ENCODE measurements at places on chromosomes 5 and 9. TPM values are rescaled to one million over a fixed set of nuclear protein-coding genes. Genes with fewer than 3 reads are reported as not detected.

Gene C9orf153
- 0.45 TPM for polyA plus RNA-seq

Gene RAB3C
- not detected for polyA plus RNA-seq

Gene NPR3
- not detected for polyA plus RNA-seq

Gene LYRM7
- polyA plus RNA-seq, result 9.8 TPM

Gene CDH18
- not detected for polyA plus RNA-seq

Gene LCN15
- not detected for polyA plus RNA-seq

Gene ECSCR
- 0.36 TPM for polyA plus RNA-seq

Gene SLC36A3
- not detected for polyA plus RNA-seq

Gene PCDHA9
- polyA plus RNA-seq, result not detected

Gene GFPT2
- polyA plus RNA-seq, result not detected

Gene IL9
- not detected for polyA plus RNA-seq

Gene SHOC1
- not detected for polyA plus RNA-seq

DNA sequence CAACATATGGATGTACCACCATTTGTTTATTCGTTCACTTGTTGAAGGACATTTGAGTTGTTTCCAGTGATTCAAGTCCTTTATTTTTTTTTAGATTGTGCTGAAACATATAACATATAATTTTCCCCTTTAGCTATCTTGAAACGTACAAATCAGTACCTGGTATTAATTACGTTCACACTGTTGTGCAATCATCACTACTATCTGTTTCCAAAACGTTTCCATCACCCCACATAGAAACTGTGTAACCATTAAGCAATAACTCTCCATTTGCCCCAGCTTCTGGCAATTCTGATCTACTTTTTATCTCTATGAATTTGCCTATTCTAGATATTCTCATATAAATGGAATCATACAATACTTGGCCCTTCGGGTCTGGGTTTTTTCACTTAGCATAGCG lies 116.0 kb downstream of the FGF1 start:
- DNase-seq, result no peak

- DNase-seq, result no peak
Observed at GRCh38 chr9:79240774-79241173, 331.0 kb upstream of the TLE4 start.

DNA sequence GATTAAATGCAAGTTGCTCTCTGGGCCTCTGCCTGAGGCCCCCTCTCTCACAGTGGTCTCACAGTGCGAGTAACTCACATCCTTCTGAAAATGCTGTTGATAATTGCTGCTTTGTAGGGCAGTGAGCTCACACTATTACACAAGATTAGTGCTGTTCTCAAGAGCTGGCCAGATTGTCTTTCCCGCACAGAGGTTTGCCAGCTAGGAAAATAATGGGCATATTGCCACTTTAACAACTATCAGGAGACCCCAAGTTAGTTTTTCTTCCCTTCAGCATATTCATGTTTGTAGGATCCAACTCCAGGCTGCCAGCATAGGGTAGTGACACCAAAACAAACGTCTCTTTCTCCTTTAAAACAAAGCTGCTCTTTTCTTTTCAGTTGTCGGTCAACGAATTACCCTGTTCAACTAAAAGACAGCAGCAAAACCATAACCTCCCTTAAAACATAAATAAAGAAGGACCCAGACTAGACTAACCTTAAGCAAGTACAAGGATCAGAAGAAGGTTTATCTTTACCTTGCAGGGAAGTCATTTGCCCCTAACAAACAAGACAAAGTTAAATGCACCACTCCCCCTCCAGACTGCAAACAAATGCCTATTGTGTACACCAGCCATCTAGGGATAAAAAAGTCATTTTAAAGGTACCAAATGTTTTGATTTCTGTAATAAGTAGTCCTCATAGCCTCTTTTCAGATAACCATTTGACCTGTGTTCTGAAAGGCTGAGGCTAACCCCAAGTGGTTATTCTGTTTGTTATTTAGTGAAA lies 91.4 kb downstream of the VCAN start:
- no peak for DNase-seq

DNA sequence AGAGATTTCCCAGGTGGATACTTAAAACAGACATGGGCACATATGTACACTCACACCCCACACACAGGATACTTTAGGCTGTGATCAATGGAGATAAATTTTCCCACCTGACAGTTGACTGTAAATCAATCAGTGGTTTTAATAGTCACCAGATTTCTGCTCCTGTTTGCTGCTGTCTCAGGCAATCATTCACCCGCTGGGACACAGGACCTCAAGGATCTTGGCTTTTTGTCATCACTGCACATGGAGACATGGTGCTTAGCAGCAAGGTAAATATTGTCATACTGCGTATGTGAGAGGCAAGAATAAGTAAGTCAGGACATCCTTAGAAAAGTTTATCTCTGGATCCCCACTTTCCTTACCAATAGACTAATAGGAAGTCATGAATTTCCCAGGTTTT lies 60.8 kb upstream of the KLF9 start:
- no peak for DNase-seq

GRCh38 chr5:138444774-138445546 lies 6.1 kb downstream of the REEP2 start:
- no peak for DNase-seq

DNA sequence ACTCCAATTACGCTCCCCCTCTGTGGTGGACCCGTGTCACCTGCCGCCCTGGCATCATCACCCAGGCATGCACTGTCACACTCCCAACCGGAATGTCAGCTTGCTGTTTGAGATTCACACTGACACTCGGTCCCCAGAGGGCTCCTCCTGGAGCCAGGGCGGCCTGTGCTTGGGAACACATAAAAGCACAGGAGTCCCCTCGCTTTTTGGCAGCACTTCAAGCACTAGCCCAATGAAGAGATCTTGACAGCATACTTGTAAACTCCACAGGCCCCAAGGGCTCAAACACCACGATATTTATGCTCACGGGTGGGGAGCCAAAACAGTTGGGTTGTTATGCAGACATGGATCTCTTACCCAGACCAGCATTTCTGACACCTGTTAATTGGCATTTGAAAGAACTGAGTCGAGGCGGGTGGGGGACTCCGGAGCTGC lies 90.8 kb upstream of the EGFLAM start:
- DNase-seq, result no peak

DNA sequence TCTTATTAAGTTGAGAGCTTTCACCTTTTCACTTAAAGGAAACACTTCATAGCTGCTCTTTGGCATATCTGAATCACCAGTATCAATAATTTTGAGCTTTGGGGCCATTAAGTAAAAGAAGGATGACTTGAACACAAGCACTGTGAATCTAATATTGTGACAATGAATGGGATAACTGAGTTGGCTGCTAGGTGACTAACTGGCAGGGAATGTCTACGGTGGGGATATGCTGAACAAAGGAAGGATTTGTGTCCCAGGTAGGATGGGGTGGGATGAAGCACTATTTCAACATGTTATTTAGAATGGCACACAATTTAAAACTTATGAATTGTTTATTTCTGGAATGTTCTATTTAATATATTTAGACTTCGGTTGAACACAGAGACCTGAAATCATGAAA lies 123.6 kb downstream of the TEX10 start:
- DNase-seq, result no peak

DNA sequence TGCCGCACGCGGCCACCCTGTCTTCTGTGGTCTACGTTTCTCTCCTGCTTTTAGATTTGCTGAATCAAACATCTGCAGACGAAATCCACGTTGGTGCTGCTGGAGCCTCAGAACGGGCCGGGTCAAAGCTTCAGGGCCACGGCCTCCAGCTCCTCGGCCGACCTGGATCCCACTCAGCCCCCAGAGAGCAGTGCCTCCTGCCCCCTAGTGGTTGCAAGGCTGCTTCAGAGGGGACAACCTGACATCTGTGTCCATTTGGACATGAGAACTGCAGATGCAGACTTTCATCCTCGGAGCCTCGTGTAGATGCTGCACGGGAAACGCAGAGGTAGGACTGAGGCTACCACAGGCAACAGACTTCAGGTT lies 23.0 kb upstream of the SLC6A3 start:
- DNase-seq, result no peak

- no peak for DNase-seq
Observed at GRCh38 chr5:78064941-78065472, 229.5 kb downstream of the AP3B1 start.

DNA sequence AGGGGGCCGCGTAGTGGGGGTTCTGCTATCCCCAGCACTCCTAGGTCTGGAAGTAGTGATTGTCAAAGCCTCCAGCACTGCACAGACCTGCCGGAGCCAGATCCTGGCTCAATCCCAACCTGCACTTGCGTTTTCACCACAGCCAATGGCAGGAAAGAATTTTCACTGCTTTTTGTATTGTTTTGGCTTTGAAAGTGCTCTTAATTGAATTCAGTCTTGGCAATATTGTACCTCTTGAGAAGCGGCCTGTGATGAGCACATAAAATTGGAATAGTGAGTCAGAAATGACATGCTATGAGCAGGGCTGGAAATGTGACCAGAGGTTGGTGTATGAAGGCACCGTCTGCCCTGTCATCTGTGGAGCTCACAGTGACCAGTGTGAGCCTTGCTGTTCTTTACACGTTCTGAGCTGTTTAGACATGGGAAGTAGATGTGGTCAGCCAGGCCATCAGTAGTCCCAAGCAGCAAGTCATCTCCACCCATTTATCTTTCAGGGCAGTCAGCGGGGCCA lies 41.5 kb downstream of the SECISBP2 start:
- no peak for DNase-seq

DNA sequence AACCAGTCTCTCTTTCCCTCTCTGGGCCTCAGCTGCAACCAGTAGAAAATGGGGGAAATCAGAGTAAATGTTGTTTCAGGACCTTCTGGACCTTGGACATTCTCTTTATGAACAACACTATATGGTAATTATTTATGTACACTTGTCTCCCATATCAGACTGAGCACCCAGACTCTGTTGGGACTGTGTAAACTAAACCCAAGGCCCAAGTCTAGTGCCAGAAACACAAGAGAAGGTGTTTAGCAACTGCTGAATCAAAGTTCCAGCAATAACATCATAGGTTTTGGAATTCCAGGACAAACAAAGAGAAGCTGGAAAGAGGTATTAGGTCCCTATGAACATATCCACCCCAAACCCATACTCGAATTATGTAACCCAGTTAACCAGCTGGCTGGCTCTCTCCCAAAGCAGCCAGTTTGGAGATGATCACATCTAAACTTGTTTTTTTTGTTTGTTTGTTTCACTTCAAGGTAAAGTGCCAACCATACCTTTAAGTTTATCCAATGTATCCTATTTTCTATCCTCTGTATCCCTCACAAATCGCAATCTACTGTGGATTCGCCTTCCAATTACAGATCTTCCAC lies 1.9 kb upstream of the RNF38 start:
- no peak for DNase-seq

DNA sequence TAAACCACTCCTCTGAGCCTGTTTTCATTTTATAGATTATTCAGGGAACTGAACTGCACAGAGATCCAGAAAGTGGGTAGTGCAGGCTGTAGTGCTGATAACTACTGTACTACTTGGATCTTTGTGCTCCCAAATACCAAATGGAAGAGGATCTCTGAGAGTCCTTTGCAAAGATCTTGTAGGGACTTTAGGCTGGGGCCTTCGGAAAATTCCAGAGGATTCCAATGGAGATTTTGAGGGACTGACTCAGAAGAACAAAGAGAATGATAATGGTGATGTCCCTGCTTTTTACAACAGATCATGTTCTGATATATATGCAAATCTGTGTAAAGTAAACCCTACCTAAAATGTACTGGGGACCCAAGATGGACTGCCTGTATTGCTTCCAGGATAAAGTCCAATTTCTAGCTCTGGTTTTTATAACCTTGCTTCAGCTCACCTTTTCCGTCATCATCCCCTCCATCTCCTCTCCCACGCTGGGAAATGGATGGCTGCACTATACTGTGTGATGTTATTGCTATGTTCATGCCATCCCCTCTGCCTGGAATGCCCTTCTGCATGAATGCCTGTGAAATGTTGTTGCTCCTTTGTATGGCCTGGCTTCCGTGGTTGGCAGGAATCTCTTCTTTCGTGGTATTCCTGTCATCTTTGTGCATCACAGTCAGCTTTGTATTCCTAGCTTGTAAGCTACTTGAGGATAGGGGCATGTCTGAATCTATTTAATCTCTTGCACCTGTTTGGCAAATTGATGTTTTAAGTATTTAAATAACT lies 9.7 kb upstream of the PSMD5 start:
- DNase-seq, result no peak

DNA sequence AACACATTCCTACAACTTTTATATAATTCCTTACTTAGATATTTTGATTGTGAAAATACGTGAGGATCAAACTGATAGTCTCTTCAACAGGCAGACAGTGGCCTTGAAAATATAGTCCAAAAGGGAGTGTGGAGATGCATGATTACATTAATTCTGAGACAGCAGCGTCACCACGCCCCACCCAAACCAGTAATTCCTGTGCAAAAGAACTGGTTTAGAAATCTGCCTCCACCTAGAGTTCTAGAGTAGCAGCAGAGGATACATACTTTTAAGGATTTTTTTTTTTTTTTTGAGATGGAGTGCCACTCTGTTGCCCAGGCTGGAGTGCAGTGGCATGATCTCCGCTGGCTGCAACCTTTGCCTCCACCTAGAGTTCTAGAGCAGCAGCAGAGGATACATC lies 1.6 kb upstream of the TUT7 start:
- no peak for DNase-seq

GRCh38 chr5:157459715-157460599 lies at the start of gene NIPAL4:
TSS of gene NIPAL4 (plus strand) at chr5:157460213. CDS start at chr5:157460321, 108 bp downstream.
- no peak for DNase-seq

GRCh38 chr5:66903218-66903617 lies 293.4 kb downstream of the CD180 start:
- no peak for DNase-seq

DNA sequence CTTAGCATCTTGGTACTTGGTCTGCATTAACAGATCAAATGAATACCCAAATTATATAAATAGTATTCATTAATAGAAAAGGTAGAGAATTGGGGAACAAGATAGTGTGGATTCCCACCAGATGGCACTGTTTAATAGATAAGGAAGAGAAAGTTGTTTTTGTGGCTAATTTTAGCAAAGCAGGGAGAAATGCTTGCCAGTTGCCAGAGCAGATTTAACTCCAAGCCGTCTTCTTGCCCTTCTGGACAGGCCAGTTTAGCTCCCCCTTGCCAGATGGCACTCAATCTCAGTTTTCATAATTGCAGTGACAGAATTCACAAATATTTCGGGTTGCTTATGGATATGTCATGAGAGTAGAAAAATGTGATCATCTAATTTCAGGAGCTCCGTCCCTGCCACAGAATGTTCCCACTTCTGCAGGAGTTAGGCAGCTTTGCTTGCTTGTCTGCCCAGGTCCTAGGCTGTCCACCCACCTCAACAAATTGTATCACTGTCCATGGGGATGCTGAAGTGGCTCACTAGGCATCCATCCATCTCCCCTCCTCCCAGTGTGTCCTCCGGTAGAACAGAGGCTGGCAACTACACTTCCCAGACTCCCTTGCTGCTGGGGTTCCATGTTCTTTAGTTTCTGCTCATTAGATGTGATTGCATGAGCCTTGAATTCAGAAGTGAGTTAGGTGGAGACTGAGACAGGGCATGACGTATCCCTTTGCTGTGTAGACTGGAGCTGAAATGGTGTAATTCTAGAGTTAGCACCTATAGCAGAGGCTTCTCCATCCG lies 11.8 kb upstream of the HEXB start:
- no peak for DNase-seq

- DNase-seq, result no peak
Observed at GRCh38 chr5:181149806-181150733, 2.7 kb downstream of the OR2V2 start.

GRCh38 chr5:181203777-181204112 lies 1.3 kb downstream of the TRIM7 start:
- DNase-seq, result no peak

Measured in naive thymus-derived CD8-positive, alpha-beta T cell (primary cell).